ENCODE measurements at places on chromosomes 2 and 18.

DNA sequence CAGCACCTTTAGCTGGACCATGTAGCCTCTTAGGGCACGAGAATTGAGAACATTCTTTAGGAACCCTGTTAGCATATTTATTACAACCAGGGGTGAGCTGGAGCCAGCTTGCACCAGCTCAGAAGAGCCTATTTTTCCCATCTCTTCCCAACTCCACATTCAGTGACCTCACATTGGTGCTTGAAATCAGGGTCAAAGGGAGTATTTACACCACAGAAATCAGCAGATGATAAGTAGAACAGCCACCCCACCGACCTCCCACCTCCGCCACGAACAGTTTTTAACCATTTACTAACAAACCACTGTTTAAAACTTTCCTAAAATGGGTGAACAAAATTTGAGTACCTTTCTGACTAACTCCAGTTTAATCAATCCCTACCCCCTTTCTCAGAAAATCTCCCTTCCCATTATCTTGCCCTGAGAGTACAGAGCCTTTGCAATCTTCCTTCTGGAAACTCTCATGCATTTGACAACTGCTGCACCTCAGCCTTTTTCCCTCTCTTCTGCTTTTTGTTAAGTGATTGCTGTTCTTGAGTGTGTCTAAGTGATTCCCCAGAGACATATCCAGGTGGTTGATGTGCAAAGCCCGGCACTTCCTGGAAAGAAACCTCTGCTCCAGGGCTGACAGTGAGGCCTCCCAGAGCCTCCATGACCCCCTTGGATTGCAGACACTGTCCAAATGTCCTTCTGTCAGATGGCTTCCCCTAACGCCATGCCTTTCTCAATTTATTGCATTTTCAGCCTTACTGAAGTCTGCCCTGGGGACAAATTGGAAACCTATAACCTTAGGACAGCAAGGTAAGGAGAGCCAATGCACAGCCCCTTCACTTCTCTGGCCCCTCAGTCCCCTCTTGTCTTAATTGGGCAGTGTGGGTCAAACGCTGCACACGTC, 389.5 kb upstream of the TNP1 start:
- DNase-seq, result no peak

GRCh38 chr2:216139884-216140283, 30.7 kb downstream of the XRCC5 start:
- no peak for DNase-seq

DNA sequence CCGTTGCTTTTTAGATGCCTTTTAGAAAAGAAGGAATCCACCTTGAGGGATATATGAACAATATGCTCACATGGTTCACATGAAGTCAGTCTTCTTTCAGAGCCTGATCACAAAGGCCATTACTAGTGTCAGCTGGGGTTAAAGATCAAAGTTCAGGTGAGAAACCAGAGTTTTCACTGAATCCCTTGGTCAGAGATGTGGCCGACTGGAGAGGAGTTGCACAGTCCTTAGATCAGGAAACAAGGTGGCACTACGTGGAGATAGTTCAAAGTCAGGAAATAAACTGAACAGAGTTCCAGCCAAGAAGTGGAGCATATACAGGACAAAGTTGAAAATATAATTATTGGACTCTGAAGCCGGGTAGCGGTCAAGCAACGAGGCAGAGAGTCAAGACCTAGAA, 54.6 kb downstream of the AAK1 start:
- no peak for DNase-seq

DNA sequence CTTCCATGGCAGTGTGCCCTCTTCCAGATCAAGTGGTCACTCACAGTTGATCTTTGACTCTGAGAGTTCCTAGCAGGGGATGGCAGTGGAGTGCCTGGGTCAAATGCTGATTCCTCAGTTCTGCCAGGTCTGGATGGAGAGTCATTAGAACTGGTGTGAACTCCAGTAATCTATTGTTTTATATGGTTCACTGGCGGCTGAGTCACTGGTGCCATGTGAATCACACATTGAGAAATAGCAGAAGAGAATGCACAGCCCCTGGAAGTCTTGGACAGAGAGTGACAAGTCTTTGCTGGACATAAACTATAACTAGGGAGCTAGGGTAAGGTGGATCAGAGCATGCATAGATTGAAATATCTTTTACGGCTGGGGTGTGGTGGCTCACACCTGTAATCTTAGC, 86.9 kb downstream of the EIF2AK3 start:
- DNase-seq, result no peak

GRCh38 chr2:20429528-20429927, 17.3 kb upstream of the RHOB start:
- no peak for DNase-seq

GRCh38 chr2:221153226-221153625, 418.9 kb downstream of the EPHA4 start:
- no peak for DNase-seq

DNA sequence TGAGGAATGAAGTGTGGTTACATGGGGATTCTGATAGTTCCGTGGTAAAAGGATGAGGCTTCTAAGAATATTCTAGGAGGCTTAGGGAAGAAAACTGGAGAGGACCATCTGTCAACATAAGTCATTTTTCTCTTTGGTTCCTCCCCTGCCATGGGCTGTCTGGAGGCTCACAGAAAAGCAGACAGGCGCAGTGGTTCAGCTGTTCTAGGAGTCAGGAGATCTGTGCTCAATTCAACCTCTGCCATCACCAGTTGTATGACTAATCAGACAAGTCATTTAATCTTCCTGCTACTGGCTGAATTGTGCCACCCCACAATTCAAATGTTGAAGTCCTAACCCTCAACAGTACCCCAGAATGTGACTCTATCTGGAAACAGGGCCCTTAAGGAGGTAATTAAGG, 36.4 kb downstream of the ADAM17 start:
- no peak for DNase-seq

- DNase-seq, result no peak
Measured at GRCh38 chr2:16566701-16567100, 98.9 kb downstream of the CYRIA start.

GRCh38 chr2:234880551-234881211, 71.1 kb upstream of the SH3BP4 start:
- no peak for DNase-seq

DNA sequence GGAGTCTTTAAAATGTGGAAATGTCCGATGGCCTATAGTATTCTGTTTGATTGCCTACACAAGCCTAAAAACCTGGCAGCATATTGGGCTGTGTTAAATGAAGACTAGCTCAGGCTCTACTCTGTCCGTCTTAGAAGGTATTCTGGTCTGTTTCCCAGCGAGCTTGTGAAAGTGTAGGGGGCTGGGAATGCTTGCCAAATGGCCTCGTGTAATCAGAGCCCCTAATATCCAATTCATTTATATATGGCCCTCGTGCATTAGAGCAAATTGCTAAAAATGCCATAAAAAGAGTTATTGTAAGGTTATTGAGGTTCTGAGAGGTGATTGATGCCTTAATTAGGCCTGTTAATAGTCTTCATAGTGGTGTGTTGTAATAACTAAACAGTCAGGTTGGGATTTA, 1500.4 kb downstream of the DPP10 start:
- no peak for DNase-seq

DNA sequence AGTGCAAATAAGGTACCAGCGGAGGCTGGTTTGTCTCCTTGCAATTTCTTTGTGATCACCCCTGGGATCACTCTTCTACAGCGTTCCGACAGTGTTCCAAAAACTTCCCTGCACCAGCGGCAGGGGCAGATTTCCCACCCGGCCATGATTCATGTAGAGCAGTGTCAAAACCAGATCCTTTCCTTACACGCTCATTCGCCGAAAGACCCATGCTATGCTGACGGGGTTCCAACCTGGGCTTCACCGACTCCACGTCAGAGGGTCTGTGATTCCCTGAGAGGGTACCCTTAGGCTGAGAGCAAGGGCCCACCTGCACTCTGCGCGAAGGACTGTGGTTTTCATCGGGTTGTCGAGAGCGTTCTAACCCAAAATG, 423 bp upstream of the TTC27 start:
- no peak for DNase-seq

GRCh38 chr18:79476031-79476917, 80.5 kb downstream of the NFATC1 start:
- DNase-seq, result no peak

GRCh38 chr2:241842620-241843211, 16.0 kb downstream of the PDCD1 start:
- no peak for DNase-seq

GRCh38 chr2:218732761-218733158, 22.1 kb downstream of the TTLL4 start:
- no peak for DNase-seq

GRCh38 chr2:196278491-196278911, 107.1 kb upstream of the STK17B start:
- DNase-seq, result peak; percentile 37

- DNase-seq, result no peak
Measured at GRCh38 chr2:180647621-180648020, 332.8 kb upstream of the UBE2E3 start.

- no peak for DNase-seq
Measured at GRCh38 chr18:64180171-64180570, 31.3 kb upstream of the LINC00305 start.

DNA sequence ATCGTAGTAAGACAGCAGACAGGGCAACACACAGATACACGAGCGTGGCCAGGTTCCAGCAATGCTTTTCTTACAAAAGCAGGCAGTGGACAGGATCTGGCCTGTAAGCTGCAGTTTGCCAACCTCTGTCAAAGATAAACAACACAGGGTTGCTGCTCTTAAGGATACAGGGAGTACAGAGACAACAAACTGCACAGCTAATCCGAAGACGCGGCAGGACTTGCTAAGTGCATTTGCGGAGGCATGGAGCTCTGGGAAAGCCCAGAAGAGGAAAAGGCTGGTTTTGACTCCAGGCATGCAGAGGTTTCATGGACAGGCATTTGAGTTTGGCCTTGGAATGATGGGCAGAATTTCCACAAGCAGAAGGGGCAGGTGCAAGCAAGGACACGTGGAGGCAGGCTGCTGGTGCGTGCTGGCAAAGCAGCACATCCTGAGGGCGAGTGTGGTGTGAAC, 24.4 kb downstream of the SERTAD2 start:
- no peak for DNase-seq
